ENCODE measurements at places on chromosomes 4 and X. TPM values are rescaled to one million over a fixed set of nuclear protein-coding genes. Genes with fewer than 3 reads are reported as not detected.

GRCh38 chrX:70433848-70434351 is 10.7 kb upstream of the DLG3 start:
- peak; percentile 59 for DNase-seq

DNA sequence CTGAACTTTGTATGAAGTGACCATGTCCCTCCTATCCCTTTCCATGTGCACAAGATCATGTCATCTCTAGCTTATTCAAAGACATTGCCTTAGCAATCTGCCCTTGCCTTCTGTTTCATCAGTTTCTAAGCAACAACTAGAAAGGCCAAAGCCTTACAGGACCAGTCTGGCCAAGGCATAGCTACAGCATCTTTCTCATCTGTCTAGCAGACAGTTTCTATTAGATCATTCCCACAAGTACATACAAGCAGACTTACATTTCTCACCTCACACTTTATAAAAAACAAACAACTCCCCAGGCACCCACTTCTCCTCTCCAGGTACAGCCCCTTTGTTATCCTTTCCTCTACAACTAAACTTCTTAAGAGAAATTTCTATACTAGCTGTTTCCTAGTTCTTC is 188.7 kb upstream of the AADAT start:
- DNase-seq: no peak

GRCh38 chr4:105106426-105106825 is 40.2 kb upstream of the TET2 start:
- DNase-seq: no peak

CXorf51A gene
- not detected for total RNA-seq

DNA sequence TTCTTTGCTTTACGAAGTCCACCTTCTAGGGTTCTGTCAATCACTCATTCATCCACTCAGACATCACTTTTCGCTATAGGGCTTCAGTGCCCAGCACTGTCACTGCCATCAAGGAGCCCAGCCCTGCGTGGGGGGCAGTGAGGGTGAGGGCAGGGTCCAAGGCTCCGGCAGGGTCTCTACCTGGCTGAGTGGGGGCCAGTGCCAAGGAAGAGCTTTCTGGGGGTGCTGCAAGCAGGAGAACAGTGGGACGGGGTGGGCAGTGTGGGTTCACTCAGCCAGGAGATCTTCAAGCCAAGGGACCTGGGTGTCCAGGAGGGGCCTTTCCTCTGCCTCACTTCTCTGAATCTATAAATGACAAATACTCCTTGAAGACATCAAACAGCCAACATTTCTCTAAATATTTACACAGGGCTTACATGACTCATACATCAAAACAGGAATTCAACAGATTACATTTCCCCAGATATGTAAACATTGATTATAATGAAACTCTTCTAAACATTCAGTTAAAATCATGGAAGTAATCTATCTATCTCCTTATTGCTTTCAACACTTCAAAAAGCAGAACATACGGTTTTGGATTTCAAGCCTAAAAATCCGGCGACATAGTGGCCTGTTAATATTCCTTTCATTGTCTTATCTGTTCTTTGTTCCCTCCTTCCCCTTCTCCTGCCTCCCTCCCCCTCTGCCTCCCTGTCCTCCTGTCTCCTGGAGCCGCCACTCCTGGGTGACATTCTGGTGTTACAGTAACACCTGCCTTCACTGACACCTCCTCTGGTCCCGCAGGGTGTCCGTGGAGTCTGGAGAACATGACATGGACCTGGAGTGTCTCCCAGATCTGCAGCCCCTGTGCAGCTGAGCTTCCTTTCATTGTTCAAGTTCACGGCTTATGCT is 94.4 kb upstream of the ADRA2C start:
- DNase-seq: no peak

- DNase-seq: no peak
Observed at GRCh38 chr4:13547485-13548041, 3.3 kb upstream of the NKX3-2 start.

- DNase-seq: no peak
Observed at GRCh38 chr4:108107101-108107500, 61.6 kb downstream of the LEF1 start.

GRCh38 chrX:25600776-25601175 is 537.4 kb upstream of the MAGEB18 start:
- no peak for DNase-seq

DNA sequence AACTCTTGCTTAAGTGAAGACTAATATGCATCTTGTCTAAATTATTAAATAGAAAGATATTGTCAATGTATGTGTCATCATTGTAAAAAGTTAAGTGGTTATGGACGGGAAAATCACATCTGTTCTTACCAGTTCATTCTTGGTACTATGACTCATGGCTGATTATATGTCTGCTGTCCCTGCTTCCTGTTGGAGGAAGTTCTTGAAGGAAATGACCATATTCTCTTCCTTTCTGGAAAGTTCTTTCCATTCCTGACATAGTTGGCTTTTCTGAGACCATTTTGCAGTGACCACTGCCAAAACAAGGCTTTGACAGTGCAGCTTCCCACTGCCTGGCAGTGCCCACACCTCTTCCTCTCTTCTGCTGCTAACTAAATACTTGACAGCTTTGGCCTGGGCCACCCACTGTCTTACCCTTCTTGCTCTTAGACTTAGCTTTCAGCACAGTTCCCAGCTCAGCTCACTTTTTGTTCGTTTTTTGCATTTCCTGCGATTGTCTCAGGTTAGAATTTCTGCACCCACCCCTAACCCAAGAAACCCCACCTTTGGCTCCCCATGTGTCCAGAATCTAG is 13.2 kb upstream of the CLDN24 start:
- DNase-seq: no peak

DNA sequence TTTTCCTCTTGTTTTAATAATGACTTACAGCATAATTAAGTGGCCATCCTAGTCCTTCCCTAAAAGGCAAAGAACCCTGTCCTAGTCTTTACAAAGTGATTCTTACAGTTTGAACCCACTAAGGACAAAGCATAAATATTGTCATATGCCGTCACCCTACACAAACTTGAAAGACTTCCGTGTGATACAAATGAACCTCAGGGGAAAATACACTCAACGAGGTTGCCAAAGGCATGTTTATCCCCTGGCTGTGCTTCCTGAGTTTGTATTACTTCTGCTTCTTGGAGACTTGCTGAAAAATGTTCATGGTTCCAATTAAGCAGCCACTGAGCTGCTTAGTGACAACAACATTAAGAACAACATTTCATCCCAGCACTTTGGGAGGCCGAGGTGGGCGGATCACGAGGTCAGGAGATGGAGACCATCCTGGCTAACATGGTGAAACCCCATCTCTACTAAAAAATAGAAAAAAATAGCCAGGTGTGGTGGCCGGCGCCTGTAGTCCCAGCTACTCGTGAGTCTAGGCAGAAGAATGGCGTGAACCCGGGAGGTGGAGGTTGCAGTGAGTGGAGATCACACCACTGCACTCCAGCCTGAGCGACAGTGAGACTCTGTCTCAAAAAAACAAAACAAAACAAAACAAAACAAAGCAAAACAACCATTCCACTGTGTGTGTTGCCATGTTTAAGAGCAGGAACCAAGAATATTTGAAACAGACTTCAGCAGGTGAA is 16.2 kb downstream of the RASSF6 start:
- DNase-seq: peak; percentile 46

DNA sequence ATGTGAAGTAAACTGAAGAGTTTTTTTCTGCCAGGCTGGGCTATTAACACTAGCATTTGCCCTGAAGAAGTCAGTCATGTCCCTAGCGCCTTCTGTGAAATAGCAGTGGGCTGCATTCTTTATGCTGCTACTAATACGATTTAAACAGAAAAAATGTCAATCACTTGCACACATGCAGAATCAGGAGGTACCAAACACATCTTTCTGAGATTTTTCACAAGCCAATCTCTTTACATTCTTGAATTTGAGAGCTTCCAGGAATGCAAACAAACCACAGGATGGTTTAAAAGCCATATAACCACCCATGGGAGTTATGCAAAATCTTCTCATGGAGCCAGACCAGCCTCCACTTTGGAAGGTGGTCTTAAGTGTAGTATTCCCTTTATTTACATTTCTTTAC is 220.1 kb downstream of the IQCM start:
- DNase-seq: no peak

- no peak for DNase-seq
Observed at GRCh38 chr4:156738766-156739165, 232.8 kb downstream of the PDGFC start.

DNA sequence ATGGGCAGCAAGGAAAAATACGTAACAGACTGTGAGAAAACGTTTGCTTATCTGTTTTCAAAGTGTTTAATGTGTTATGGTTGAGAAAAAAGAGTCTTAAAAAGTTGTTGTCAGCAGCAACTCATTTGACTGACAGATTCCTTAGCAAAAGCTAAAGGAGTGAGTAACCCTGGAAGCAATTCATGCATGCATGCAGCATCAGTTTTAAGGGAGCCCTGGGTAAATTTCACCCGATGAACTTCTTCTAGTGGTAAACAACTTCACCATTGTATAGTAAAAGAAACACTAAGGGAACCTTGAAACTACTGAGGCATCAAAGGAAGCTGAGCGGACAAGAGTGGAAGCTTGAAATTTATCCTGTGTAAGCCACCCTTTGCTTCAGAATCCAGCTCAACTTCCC is 583.2 kb upstream of the INTU start:
- no peak for DNase-seq

Data from lung (tissue), 17 donors.